Nephron progenitor cell (in vitro differentiated cells): ENCODE measurements at places on chromosomes 13 and 19.

DNA sequence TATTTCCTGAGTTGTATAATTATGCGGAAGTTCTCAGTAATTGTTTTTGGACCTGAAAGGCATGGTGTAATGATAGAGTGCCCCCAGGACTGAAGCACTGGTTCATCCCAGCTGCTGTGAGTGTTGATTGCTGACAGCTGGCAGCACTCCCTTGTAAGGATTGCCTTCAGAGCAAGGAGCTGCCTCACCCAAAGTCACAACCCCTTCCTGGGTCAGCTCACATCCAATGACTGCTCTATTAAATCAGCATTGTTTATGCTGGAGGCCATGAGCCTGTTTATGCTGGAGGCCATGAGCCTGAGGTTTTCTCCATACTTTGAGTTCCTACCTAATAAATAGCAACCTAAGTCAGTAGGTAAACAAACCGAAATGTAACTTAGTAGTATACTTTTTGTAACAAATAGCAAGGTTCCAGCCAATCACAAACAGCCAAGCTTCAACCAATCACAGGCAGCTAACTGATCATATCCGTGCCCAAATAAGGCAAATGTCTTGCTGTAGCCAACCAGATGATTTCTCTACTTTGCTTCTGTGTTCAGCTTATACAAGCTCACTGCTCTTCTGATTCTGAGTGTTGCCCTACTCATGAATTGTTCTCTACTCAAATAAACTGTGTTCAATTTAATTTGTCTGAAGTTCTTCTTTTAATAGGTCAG is 11.7 kb upstream of the SPACA6 start:
- no peaks in the 10 kb centered on the region for H3K36me3 ChIP-seq
- H3K4me3 ChIP-seq, result no peak overlapping the region
- no peak overlapping the region for H3K27ac ChIP-seq
- peaks cover 8% of the 10 kb centered on the region for H3K4me1 ChIP-seq

DNA sequence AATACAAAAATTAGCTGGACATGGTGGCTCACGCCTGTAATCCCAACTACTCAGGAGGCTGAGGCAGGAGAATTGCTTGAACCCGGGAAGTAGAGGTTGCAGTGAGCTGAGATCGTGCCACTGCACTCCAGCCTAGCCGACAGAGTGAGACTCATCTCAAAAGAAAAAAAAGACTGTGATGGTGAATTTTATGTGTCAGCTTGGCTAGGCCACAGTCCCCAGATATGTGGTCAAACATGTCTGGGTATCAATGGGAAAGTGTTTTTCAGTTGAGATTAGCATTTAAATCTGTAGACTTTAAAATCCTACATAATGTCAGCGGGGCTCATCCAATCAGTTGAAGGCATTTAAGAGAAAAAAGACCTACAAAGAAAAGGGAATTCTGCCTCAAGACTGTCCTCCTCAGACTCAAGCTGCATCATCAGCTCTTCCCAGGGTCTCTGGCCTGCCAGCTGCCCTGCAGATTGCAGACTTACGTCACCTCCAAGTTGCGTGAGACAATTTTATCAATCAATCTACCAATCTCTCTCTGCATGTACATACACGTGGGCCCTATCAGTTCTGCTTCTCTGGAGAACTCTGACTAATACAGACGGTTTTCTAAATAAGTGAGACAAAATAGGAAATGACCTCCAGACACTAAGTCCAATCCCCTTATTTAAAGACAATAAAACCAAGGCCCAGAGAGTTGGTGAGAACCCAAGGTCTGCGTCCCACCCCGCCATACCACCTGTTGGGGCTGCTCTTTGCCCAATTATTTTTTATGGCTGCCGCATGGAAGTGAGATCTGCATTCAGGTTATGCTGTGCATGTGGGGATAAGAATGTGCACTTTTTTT is 99.2 kb downstream of the ABCC4 start:
- no peak for DNase-seq
- H3K36me3 ChIP-seq, result peaks cover 55% of the 10 kb centered on the region
- peaks cover 20% of the 10 kb centered on the region for H3K4me1 ChIP-seq
- H3K4me3 ChIP-seq, result no peak overlapping the region
- H3K27ac ChIP-seq, result no peak overlapping the region

DNA sequence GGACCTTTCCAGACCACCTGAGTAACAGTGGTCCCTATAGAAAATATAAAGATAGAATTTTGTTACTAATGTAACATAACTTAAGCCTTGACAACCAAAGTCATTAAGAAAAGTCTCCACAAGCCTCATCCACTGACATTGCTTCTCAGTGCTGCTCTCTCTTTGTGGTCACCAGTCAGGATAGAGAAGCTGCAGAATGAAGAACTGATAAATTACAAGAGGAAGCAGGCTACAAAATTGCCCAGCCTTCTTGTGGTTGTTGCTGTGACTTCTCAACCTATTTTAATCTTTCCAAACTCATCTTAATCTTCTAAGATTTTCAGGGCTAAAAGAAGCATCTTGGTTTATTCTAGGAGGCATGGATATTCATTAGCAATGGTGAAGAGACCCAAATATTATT is 343.8 kb downstream of the MZT1 start:
- H3K4me3 ChIP-seq, result no peak overlapping the region
- H3K27me3 ChIP-seq, result no peaks in the 10 kb centered on the region
- no peaks in the 10 kb centered on the region for H3K4me1 ChIP-seq
- no peak for DNase-seq
- H3K36me3 ChIP-seq, result no peaks in the 10 kb centered on the region

GRCh38 chr19:47247308-47247990 is 8.9 kb upstream of the CCDC9 start:
- peaks cover 28% of the 10 kb centered on the region for H3K27me3 ChIP-seq
- peaks cover 9% of the 10 kb centered on the region for H3K4me1 ChIP-seq
- H3K27ac ChIP-seq, result no peak overlapping the region
- H3K36me3 ChIP-seq, result no peaks in the 10 kb centered on the region
- H3K4me3 ChIP-seq, result no peak overlapping the region
- DNase-seq, result peak; percentile 81

- no peaks in the 10 kb centered on the region for H3K36me3 ChIP-seq
- no peak for DNase-seq
- H3K4me1 ChIP-seq, result peaks cover 28% of the 10 kb centered on the region
- peaks cover 9% of the 10 kb centered on the region for H3K27me3 ChIP-seq
These were observed 13.3 kb upstream of the EMC10 start for GRCh38 chr19:50462970-50463369.

- peaks cover 2% of the 10 kb centered on the region for H3K27me3 ChIP-seq
- no peak for DNase-seq
- no peak overlapping the region for H3K27ac ChIP-seq
These were observed 10.3 kb upstream of the ERVK3-1 start for GRCh38 chr19:58294743-58295374.

DNA sequence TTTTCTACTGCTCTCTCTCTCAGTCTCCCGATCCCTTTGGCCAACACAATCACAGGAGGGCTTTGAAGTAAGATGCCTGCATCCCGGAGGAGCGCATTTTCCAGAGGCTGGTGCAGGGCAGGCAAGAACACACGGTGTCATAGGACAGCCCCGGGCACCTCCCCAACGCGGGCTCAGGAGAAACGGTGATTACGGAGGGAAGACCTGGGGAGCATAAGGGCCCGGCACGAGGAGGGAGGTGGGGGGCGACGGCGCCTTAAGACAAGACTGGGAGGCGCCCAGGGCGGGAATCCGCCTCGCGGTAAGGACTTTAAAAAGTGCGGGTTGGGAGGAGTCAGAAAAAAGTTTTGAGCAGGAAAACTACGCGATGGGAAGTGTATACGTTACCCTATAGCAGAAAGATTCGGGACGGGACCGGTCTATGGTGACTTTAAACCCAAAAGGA is 18.7 kb upstream of the ZNF888 start:
- peak overlapping the region; percentile 67 for H3K27ac ChIP-seq
- H3K4me3 ChIP-seq, result peak overlapping the region; percentile 92
- H3K4me1 ChIP-seq, result peaks cover 40% of the 10 kb centered on the region
- DNase-seq, result peak; percentile 37

DNA sequence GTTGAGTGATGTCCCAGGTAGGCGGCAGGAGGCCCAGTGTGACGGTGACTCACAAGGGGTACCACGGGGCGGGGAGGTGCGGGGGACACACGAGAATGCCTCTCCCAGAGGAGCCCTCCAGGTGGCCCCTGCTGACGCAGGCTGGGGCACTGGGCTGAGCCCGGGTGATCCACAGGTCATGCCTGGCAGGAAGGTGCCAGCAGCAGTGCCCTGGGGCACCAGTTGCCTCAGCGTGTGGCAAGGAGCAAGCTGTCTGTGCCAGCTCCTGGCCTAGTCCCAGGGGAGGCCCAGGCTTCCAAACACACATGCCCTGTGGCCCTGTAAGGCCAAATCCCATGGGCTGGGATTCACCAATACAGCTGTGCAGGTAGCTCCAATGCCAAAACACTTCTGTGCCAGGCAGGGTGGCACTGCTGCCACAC is 28.0 kb downstream of the AKT2 start:
- peaks cover 60% of the 10 kb centered on the region for H3K36me3 ChIP-seq
- H3K27ac ChIP-seq, result no peak overlapping the region
- H3K27me3 ChIP-seq, result no peaks in the 10 kb centered on the region
- peaks cover 11% of the 10 kb centered on the region for H3K4me1 ChIP-seq
- H3K4me3 ChIP-seq, result no peak overlapping the region
- DNase-seq, result no peak

DNA sequence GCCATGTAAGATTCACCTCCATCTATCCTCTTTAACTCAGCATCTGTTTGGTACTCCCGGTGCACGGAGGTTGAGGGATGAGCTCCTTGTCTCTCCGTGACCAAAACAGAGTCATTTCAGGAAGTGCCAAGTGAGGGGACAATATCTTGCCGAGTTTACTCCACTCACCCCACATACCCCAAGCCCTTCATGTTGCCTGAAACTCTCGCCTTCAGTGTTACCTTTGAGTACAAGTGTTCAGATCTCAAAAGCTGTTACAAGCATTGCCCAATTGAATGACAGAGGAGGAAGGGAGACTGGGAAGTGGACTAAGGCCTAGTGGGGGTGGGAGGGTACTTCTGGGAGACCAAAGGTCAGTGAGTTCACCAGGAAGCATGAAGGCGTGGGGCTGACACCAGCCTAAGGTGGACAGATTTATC is 6.0 kb upstream of the SIGLEC12 start:
- DNase-seq, result no peak
- H3K27ac ChIP-seq, result no peak overlapping the region
- H3K36me3 ChIP-seq, result no peaks in the 10 kb centered on the region
- H3K4me3 ChIP-seq, result no peak overlapping the region
- H3K27me3 ChIP-seq, result peaks cover 9% of the 10 kb centered on the region

- H3K36me3 ChIP-seq, result no peaks in the 10 kb centered on the region
- no peak overlapping the region for H3K4me3 ChIP-seq
- H3K4me1 ChIP-seq, result peaks cover 25% of the 10 kb centered on the region
These were observed 648.7 kb downstream of the UQCRFS1 start for GRCh38 chr19:28563964-28564921.

DNA sequence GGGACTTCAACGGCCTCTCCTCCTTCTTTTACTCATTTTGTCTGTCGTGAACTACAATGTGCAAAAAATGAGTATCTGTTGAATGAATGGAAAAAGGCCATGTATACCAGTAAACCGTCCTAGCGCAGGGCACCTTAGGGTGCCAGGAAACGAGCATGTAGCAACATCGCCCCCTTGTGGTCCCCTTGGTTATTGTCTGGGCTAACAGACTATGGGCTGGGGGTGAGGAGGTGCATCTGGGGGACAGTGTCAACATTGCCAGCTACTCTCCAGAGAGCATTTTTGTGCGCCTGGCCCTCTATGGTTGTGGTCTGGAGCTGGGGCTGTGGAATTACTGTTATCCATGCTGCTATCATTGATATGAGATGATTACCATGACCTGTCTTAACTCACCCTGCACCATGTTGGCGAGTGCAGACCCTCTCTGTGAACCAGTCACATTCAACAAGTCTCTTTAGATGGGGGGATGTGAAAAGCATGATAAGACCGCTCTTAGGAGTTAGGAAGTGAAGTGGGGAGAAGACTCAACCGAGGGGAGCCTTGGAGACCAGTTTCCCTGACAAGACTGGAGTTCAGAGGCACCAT is 22.8 kb upstream of the SIGLEC11 start:
- H3K4me1 ChIP-seq, result no peaks in the 10 kb centered on the region
- no peak overlapping the region for H3K4me3 ChIP-seq
- H3K27me3 ChIP-seq, result peaks cover 6% of the 10 kb centered on the region
- peak; percentile 79 for DNase-seq
- no peak overlapping the region for H3K27ac ChIP-seq
- peaks cover 29% of the 10 kb centered on the region for H3K36me3 ChIP-seq

DNA sequence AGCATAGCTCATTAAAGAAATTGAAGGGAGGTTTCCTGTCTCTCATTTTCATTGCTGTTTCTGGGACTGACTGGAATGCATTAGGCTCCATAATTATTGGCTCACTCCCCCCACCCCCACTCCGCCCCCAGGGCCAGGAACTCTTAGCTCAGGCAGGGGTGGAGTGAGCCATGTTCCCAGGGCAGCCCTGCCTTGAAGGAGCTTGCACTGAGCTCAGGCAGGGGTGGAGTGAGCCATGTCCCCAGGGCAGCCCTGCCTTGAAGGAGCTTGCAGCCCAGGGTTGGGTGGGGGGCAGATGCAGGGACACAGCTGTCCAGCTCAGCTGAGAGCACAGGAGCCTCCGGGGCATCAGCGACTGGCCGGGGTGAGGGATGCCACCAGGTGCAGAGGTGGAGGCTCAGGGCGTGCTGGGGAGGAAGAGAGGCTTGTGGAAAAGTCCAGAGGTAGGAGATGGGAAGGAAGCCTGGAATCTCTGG is 39.1 kb upstream of the TFDP1 start:
- no peaks in the 10 kb centered on the region for H3K27me3 ChIP-seq
- no peak for DNase-seq
- H3K36me3 ChIP-seq, result peaks cover 38% of the 10 kb centered on the region
- H3K4me3 ChIP-seq, result peak overlapping the region; percentile 24

DNA sequence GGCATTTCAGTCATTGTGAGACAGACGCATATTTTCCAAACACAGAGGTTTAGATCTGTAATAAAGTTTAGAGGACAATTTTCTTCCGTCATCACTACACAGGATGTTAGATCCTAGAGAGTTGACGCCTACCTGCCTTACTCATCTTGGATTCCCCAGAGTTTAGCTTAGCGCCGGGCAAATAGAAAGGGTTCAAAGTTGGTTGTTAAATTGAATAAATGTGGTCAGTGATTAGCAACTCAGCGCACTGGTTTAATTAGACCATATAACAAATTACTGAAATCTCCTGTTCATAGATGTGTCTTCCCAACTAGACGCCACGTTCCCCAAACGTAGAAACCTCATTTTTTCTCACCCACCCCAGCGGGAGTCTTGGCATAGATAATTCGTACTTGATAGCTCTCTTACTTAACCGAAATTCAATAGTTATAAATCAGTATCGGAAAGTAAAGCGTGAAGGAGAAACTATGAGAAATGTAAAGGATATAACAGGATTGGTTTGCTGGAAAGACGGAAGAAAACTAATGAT is 726 bp upstream of the UFM1 start:
- peak; percentile 6 for DNase-seq
- H3K4me3 ChIP-seq, result peak overlapping the region; percentile 100
- peaks cover 6% of the 10 kb centered on the region for H3K27me3 ChIP-seq
- H3K27ac ChIP-seq, result peak overlapping the region; percentile 98
- peaks cover 30% of the 10 kb centered on the region for H3K4me1 ChIP-seq

- H3K4me1 ChIP-seq, result no peaks in the 10 kb centered on the region
- H3K4me3 ChIP-seq, result no peak overlapping the region
- no peak for DNase-seq
- H3K36me3 ChIP-seq, result peaks cover 19% of the 10 kb centered on the region
These were observed 37.2 kb upstream of the C1QTNF9B start for GRCh38 chr13:23934520-23934919.

- peaks cover 49% of the 10 kb centered on the region for H3K27me3 ChIP-seq
- no peaks in the 10 kb centered on the region for H3K36me3 ChIP-seq
- peaks cover 29% of the 10 kb centered on the region for H3K4me1 ChIP-seq
- DNase-seq, result no peak
These were observed 13.5 kb downstream of the BCL3 start for GRCh38 chr19:44762038-44762437.
